ENCODE measurements at places on chromosomes 13 and 19. TPM values are rescaled to one million over a fixed set of nuclear protein-coding genes. Genes with fewer than 3 reads are reported as not detected.

The HRC gene
- not detected for total RNA-seq

The ZNF100 gene
- total RNA-seq, result not detected

The ERICH4 gene
- not detected for total RNA-seq

The TMEM161A gene
- total RNA-seq, result 29.5 TPM

The ZNF208 gene
- total RNA-seq, result not detected

The SPATA13 gene
- total RNA-seq, result 5.7 TPM

The GAS6 gene
- 8.7 TPM for total RNA-seq

The TTYH1 gene
- total RNA-seq, result 0.27 TPM

The IGFL2 gene
- total RNA-seq, result 1.3 TPM

The HCN2 gene
- total RNA-seq, result 35.3 TPM

The FCGBP gene
- 1.0 TPM for total RNA-seq

The PSG7 gene
- total RNA-seq, result 0.05 TPM

The CYP4F2 gene
- 0.22 TPM for total RNA-seq

The CLASRP gene
- total RNA-seq, result 72.9 TPM

The UQCR11 gene
- 201 TPM for total RNA-seq

The ZNF470 gene
- total RNA-seq, result 1.7 TPM

The CGB8 gene
- 3.5 TPM for total RNA-seq

The ZNF813 gene
- total RNA-seq, result 0.23 TPM

The VSIG10L gene
- 6.8 TPM for total RNA-seq

The FGF14 gene
- not detected for total RNA-seq

The KIR3DL1 gene
- total RNA-seq, result not detected
